Stimulated activated CD8-positive, alpha-beta memory T cell treated with anti-CD3 and anti-CD28 coated beads, Interleukin-4, amount 100 ng/mL, for 1 hour (primary cell): ENCODE measurements at places on chromosomes 12 and 14.
A peak's percentile ranks its signal among the peaks of the same experiment; 100 is the strongest.

- no peak for DNase-seq
Observed at GRCh38 chr14:68781161-68782021, 11.5 kb downstream of the ZFP36L1 start.

DNA sequence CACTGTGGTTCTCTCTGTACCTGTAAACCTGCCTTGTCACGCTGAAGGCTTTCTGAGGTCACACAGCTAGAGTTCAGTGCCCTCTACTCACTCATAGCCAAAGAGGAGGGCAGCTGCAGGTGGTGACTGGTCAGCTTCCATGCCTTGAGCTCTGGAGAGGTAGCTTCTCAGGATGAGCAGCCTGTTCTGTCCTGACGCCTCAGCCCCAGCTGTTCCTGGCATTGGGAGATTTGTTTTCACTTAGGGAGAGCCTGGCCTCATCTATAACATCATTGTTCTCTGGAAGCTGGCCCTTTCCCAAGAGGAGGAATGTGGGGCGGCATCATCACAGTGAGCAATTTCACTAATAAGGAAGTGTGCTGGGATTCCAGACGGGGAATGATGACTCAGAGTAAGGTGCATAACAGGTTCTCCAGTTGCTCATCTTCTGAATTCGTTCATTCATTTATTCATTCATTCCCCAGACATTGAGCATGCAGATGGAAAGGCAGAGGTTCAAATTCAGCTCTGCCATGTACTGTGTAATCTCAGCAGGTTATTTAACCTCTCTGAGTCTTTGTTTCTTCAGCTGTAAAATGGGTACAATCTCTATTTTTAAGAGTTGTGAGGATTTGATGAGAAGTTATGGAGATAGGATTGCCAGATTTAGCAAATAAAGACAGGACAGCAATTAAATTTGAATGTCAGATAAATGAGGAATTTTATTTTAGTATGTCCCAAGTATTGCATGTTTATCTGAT lies 255.8 kb upstream of the CRY1 start:
- no peak for DNase-seq

DNA sequence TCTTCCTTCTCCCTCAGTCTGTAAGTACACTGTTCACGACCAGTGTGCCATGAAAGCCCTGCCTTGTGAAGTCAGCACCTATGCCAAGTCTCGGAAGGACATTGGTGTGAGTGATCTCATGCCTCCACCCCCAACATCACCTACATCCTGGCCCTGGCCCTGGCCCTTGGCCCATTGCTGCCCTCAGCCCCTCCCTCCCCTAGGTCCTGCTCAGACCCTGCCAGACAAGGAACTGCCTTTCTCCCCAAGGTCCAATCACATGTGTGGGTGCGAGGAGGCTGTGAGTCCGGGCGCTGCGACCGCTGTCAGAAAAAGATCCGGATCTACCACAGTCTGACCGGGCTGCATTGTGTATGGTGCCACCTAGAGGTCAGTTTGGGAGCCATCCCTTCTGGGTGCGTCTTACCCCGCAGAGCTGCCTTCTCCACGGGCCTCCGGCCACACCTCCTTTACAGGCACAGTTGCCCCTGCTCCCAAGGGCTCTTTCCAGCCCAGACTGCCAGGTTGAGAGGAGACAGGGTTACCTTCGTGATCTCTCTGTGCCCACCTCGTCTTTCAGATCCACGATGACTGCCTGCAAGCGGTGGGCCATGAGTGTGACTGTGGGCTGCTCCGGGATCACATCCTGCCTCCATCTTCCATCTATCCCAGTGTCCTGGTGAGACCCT lies 9.2 kb downstream of the DGKA start:
- peak; percentile 65 for DNase-seq

DNA sequence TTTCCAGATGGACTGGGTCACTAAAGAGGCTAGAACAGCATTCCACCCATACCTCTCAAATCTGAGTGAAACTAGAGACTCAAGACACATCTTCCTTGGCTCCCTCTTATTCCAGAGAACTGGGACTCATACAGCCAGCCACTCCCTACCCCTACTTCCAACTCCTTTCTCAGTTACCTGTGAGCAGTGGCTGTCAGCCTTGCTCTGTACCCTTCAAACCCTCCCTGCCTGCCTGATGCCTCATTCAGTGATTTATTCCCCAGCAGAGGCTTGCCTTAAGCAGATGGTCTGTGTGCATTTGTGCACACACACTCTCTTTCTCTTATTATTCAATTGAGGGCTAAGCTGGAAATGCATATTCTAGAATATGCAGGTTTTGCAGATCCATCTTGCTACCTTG lies 14.6 kb downstream of the GPR84 start:
- DNase-seq: no peak
